ENCODE measurements at places on chromosomes 6 and 20.

GRCh38 chr20:19114410-19114809 is 98.0 kb upstream of the SLC24A3 start:
- no peak for DNase-seq

GRCh38 chr6:13141387-13141786 is 186.9 kb downstream of the TBC1D7 start:
- DNase-seq, result peak; percentile 48

DNA sequence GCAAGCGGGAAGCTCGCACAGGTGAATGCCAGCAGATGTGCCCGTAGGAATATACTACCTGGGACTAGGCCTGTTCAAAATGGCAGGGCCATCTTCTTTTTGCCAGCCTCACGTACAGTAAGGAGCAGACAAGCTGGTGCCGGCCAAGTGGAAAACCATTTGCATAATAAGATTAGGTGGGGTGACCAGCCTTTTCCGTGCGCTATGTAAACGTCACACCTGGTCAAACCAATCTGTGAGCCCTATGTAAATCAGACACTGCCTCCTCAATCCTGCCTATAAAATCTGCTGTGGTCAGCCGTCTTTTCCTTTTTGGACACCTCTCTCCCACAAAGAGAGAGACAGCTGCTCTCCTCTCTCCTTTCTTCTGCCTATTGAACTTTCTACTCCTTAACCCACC is 60.8 kb upstream of the TMEM30A start:
- no peak for DNase-seq

DNA sequence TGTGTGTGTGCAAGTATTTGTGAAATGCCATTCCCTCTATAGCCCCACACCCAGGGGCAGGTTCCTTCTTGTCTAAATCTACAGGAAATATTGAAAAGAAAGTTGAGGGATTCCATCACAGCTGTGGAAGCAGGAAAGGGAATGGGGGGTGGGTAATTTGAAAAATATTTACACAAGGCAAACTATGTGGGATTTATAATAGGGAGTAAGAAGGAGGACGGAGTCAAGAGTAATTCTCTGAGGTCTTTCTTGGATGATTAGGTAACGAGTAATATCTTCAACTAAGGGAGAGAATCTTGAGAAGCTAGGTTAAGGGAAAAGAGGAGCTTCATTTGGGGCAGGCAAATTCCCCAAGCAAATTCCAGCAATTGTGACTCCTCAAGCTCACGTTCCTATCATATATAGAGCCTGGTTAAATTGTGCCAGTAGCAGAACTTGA is 113.5 kb upstream of the SGK1 start:
- no peak for DNase-seq

- DNase-seq, result no peak
Observed at GRCh38 chr20:16752082-16752481, 3.9 kb downstream of the OTOR start.

DNA sequence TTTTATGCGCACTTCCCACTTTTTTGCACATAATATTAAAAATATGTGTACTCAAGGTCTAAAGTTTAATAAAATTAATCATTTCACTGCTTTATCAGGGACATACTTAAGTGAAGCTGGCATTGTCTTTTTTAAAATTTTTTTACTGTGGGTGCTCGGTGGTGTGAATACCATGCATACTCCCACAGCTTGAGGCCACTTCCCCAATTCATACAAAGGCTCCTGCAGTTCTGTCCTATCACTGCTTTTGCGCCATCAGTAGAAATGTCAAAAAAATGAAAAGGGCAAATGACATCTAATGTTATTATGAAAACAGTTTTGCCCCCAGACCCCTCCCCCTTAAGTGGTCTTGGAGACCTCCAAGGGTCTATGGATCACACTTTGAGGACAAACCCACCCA is 464.1 kb upstream of the ARID1B start:
- no peak for DNase-seq

DNA sequence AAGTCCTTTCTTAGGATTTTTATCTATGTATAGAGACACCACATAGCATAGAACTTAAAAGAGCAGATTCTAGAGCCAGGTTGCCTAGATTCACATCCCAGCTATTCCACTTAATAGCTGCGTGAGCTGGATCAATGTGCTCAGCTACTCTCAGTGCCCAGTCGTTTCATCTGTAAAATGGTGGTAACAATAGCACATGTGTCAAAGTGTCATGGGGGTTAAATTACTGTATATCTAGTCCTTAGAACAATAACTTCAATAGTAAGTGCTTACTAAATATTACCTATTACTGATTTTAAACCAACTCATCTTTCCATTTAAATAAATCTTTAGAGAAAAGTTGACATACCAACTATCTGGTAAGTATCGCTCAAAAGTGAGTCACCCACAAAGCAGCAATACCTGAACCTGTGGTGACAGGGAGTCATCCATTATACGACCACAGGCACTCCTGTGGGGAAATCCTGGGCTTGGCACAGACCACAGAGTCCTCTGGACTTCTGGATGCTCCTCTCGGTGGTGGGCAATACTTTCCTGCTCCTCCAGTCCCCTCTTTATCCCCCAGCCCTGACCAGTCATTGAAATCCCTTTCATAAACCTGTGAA is 154.8 kb downstream of the PDSS2 start:
- DNase-seq, result no peak

DNA sequence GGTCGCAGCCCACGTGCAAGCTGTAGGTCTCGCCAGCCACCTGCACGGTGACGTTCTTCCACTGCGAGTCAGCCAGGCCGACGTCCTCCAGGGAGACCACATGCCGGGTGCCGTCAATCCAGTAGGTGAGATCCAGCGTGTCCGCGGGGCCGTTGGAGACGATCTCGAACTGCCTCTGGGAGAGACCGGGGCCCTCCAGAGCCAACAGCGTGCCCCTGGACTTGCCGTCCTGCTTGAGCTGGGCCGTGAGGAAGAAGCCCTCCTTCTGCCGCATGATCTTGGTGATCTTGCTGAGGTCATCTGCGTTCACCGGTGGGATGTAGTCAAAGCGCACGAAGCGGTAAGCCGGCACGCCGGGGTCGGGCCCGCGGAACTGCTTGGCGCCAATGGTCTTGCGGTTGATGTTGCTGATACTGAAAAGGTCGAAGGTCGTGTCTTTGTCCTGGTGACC is 5.1 kb downstream of the THBS2 start:
- no peak for DNase-seq

- DNase-seq, result peak; percentile 82
Observed at GRCh38 chr20:49323622-49324238, 45.9 kb upstream of the ZNFX1 start.

DNA sequence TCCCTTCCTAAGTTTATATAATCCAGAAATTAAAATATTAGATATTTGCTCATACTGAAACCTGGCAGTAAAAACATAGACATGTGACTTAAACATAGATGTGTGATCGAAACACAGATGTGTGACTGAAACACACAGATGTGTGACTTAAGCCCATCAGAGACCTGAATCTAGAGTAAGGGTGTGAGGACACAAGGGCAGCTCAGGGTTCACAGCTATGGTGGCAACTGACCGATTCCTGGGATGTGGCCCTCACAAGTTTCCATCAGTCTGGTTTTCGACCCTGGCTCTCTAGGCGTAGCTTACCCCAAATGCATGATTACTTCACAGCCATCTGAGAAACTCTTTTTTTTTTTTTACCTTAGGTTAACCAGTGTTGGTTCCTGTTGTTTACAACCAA is 137.0 kb downstream of the NRN1 start:
- DNase-seq, result no peak

DNA sequence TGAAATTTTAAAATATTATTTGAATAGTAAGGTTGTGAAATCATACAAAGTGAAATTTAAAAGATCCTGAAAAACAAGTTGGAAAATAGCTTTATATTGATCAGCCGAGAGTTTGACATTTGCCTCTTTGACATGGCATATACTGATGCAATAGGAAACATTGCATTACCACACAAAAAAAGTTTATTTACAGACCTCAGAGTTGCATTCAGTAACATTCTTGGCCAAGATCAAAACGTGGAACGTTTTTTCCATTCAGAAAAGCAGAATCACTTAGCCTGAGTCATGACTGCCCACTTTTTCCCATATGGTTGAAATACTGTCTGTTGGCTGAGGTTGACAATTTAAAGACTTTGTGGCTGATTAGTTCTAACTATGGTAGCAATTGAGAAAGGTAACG is 55.1 kb upstream of the BACH2 start:
- DNase-seq, result no peak

DNA sequence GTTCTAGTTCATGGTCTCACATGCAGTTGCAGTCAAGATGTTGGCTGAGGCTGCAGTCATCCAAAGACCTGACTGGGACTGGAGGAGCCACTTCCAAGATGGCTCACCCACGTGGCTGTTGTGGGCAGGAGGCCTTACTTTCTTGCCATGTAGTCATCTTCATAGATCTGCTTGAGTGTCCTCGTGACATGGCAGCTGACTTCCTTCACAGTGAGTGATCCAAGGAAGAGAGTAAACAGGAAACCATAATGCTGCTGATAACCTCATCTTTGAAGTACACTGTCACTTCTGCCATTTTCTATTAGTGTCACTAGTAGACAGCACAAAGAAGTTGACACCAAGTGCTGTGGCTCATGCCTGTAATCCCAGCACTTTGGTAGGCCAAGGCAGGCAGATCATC is 40.1 kb upstream of the AKIRIN2 start:
- DNase-seq, result peak; percentile 84

DNA sequence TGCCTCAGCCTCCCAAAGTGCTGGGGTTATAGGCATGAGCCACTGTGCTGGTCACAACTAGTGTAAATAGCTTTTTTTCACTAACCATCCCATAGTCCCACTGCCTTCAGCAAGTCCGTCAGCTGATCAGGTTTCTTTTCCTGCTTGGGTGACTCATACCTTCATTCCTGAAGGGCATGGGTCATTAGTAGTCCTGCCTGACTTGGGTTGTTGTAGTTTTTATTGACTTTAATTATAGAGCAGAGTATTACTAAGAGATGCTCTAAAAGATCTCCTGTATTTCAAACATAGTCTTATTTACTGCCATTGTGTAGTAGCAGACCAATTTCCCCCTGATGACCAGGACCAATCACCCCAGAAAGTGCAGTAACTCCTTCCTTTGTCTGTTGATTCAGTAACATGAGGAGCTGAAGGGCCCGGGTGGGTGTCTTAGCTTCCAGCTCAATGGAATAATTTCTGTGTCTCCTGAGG is 25.8 kb downstream of the HLA-C start:
- DNase-seq, result no peak

DNA sequence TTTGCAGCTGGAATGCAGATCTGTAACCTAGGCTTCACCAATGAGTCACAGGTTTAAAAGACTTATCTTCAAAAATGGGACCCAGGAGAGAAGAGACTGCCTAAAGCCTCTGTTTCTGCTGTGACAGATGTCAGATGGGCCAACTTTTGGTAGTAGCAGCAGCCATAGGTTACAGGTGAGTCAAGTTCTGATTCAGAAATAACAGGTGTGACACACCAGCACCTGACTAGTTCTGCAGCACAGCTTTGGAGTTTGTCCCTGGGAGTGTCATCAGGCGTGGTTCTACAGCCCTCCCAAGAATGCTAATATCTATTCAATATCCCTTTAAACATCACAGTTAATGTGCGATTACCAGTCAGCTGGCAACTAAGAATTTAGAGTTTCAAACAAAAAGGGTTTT is 121.9 kb upstream of the BTN3A2 start:
- no peak for DNase-seq

GRCh38 chr6:145137425-145137824 is 597.9 kb downstream of the EPM2A start:
- DNase-seq, result no peak

DNA sequence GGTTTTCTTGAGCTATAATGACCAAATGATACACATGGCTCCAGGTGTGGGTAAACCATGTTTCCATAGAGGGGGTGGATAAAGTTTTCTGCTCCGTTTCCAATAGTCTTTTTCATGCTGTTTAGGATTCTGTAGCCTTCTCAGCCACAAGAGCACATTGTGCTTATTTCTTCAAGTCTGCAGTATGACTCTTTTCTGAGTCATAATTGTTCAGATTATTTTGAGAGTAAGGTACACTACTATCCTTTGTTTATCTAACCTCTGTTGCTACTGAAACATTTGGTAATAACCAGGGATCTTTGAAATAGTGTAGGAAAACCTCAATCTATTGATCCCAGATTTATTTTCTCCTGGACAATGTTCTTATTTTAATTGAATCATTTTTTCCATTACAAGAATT is 247.9 kb upstream of the BMP2 start:
- DNase-seq, result no peak

- no peak for DNase-seq
Observed at GRCh38 chr20:62666736-62667529, 24.6 kb downstream of the SLCO4A1 start.

- DNase-seq, result no peak
Observed at GRCh38 chr20:32476684-32477593, 108.2 kb downstream of the NOL4L start.

DNA sequence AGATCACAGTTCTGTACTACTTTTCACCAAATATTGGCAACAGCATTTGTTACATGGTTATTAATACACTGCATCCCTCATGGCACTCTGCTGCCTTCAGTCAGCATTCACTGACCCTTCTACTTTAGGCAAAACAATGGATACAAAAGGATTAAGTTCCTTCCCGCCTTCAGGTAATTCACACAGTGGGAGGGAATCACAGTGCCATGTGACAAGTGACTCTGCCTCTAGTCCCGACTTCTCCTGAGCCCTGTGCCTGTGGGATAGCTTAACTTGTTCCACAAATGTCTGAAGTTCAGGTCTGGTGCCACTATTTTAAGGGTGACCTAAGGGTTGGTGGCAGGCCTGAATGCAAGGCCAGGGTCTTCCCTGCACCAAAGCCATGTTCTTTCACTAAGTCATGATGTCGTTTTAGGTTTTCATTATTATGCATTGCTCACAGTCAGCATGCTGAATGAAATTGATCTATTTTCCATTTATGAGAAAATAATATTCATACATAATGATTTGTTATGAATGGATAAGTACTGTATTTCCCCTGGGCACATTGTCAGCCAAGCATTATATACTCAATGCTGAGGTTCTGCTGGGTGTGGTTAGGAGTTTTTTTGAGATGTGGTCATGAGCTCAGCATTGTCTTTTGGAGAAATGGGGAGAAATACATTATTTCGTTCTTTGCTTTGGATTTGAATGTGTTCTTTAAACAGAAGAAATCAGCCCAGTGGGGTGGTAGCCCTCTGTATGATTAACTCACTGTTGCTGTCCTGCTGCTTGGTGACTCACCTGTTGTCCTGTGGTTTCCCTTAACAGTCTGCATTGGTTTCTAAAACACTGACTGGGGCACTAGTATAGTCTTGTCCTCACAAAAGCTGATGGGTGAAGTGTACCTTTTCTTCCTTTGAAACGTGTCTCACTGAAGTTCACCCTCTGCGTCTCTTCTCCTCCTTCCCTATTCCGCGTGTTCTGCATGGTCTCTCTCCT is 66.4 kb downstream of the AFDN start:
- no peak for DNase-seq

DNA sequence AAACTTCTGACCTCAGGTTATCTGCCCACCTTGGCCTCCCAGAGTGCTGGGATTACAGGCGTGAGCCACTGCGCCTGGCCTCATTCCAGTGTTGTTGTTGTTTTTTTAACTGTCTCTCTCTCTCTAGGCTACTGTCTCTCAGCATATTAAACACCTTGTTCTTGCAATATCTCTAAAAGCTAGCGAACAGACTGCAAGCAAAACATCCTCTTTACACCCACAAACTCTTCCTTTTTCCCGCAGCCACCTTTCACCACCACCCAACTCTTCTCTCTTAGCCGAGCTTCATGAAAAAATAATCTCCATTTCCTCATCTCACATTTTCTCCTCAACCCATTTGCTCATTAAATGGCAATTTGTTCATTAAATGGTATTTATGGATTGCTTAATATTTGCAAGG is 45.5 kb downstream of the SGK1 start:
- no peak for DNase-seq

- no peak for DNase-seq
Observed at GRCh38 chr6:35164277-35164676, 23.1 kb upstream of the TCP11 start.

- DNase-seq, result no peak
Observed at GRCh38 chr20:62342910-62343309, 24.2 kb downstream of the LAMA5 start.
